Mucosa of descending colon (tissue), 3 donors: ENCODE measurements at places on chromosomes 2 and 18. TPM values are rescaled to one million over a fixed set of nuclear protein-coding genes. Genes with fewer than 3 reads are reported as not detected.

The POU3F3 gene
- total RNA-seq, result 1.4 TPM

DNA sequence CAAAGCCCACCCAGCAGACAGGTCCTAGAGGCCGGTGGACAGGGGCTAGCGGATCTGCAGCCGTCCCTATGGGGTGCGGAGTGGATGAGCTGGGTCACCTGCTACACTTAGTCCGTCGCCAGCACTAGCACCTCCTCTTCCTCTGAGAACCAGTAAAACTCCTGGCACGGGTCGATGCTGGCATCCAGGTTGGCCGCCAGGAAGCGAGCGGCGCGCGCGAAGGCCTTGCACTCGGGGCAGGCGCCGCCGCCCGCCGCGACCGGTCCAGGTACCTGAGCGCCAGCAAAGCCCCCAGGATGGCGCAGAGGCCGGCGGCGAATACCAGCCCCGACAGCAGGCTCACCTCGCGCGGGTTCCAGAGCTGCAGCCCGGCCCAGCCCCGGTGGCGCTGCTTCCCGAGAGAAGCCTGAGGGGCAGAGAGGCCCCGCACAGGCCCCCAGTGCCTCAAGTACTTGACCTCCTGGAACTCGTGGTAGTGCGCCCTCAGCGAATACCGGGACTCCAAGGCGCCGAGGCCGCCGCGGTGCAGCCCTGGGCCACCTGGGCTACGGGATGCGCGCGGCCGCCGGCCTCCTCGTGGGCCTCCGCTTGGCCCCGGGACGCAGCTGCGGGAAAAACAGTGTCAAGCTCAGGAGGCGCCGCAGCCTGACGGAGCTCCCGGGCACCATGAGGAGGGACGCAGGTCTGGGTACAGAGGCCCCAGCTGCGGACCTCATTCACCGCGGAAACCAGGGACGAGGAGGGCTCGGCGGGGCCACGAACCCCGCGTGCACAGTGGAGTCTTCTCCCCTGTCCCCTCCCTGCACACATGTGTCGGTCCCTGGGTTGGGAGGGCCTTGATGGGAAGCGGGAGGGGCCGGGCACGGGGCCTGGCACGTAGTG lies 27.5 kb upstream of the ALPP start:
- peak; percentile 46 for DNase-seq

GRCh38 chr2:111954602-111955332 lies 56.4 kb downstream of the MERTK start:
- DNase-seq, result no peak

The DSG4 gene
- 0.26 TPM for total RNA-seq

The PLEK gene
- total RNA-seq, result 4.8 TPM

The LAMA3 gene
- total RNA-seq, result 29.0 TPM

DNA sequence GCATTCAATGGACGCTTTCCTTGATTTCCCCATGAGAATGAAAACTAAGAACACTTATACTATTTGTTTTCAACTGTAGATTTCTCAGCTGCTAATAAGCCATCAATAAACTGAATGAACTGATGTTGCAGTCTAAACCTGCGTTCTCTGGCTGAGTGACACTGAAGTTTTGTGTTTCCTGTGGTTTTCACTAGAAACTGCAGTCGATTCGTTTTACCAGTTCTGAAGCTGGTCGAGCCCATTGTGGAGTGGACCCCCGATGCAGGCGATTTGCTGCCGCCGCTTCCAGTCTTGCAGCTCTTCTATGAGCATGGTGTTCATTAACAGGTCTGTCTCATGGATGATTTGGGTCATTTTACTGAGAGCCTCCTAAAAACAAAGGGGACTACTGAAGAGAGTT lies 50.6 kb upstream of the STAT1 start:
- DNase-seq, result no peak
